NCI-H2081 treated with DMSO at 0.1 percent for 48 hours (cell line): ENCODE measurements at places on chromosomes 6 and 20.

- no peak for DNase-seq
These were observed 214.7 kb upstream of the PROKR2 start for GRCh38 chr20:5531318-5532081.

GRCh38 chr20:61758564-61759200, 307.0 kb downstream of the TAF4 start:
- no peak for DNase-seq

DNA sequence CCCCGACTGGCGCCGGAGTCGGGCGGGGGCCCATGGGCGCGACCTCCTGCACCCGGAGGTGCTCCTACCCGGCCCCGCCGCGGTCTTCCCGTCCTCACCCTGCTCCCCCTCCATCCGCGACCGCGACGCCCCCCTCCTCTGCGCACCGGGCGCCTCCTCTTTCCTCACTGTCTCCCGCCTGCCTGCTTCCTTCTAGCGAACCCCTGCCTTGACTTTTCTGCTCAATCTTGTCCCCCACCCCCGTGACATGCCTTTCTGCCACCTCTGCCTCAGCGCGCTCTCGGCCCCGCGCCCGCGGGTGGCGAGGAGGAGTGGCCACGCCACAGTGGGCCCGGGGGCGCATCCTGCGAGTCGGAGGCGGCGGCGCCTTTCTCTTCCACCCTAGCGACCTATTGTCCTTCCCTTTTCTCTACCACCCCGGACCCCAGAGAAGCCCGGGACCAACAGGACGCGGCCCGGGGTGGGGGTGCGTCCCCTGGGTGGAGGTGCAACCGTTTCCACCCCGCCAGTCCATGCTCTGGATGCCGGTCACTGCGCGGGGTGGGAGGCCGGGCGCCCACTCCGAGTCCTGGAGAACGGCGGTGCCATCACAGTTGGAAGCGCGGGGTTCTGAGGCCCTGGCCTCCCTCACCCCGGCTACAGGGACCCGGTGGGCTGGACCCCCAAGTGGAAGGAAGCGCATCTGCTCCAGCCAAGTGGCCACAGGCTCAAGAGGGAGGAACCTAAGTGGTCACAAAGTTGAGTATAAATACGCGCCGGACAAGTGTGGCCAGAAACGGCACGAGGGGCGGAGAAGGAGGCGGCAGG, 2.0 kb downstream of the PDE10A start:
- no peak for DNase-seq

DNA sequence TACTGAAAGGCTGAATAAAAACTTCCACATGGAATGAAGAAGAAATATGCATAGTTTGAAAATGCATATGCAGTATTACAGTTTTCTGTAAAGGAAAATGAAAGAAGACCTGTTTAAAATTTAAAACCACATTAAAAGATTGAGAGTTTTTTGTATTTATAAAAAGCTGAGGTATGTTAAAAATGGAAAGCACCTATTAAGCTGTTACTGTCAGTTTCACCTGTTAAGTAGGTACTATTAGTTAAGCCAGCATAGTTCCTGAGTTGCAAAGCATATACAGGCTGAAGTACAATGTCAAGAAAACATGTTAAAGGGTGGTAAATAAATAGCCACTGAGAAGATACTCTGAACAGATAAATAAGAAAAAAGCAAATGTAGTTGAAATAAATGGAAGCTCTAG, 69.9 kb downstream of the ATXN1 start:
- DNase-seq = no peak

- DNase-seq = no peak
These were observed 34.7 kb downstream of the MAN1A1 start for GRCh38 chr6:119314885-119315272.

DNA sequence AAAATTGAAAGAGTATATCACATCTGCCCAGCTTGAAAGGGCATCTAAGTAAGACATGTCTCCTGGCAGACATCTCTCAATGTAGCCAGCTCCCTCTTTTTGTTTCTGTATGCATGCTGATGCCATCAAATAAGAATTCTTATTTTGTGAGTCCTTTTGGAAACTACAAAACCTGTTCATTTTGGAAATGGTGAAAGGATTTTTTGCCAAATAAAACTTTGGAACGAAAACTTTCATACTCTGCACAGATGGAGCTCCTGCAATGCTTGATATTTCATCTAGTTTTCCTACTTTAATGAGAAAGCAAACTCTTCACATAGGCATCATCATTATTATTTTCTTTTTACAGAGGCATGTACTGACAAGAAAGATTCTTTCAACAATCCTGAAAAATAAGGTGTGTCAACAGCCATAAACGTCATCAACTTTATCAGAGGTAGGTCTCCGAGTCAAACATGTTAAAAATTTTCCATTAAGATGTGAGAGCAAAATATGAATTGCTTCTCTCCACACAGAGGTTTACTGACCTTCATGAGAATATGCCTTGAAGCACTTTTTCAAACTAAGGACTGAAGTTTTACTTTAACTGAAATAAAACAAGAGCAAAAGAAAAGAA, 26.2 kb upstream of the CMTR1 start:
- no peak for DNase-seq

GRCh38 chr20:16405254-16405653, 168.0 kb downstream of the KIF16B start:
- no peak for DNase-seq

DNA sequence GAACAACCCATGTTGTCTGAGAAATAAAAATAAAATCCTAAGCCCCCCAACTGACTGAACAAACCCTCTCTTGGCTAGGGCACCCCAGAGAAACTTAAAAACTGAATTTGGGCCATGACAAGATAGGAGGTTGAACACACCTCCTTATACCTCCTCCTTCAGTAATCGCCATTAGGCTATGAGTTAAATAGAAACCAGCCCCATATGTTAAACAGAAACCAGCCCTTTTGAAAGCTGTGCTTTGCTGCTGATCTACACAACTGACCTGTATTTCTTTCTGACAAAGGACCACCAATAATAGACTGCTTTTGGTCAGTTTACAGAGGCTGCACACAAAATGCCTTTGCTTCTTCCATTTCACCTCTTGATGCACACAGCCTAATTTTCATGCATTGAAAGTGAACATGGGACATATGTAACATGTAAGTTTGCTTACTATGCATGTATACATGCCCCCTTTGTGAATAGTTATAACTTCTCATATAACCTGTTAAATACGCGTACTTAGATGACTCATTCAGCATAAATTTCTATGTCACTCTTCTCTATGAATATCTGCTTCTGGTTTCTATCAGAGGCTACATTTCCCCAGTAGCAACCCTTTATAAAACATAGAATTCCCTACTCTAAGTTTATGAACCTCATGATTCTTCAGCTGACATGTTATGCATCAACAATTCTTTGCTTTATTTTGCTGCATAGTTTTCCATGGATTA, 462.9 kb downstream of the COL12A1 start:
- DNase-seq = no peak

DNA sequence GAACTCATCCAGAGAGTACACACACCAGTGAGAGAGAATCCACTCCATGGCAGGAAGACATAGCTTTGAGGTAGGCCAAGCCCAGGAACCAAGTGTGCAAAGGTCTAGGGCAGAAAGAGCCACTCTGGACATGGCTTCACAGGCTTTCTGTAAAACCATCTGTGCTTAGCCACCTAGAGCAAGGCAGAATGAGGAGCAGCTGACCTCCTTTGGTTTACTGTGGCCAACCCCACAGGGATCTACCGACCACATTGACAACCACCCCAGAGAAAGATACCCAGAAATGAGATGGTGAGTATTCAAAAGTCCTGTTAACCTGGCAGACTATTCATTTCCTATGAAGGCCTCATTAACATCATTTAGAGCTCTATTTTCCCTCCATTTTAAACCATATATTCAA, 10.5 kb downstream of the ZHX3 start:
- DNase-seq = no peak

DNA sequence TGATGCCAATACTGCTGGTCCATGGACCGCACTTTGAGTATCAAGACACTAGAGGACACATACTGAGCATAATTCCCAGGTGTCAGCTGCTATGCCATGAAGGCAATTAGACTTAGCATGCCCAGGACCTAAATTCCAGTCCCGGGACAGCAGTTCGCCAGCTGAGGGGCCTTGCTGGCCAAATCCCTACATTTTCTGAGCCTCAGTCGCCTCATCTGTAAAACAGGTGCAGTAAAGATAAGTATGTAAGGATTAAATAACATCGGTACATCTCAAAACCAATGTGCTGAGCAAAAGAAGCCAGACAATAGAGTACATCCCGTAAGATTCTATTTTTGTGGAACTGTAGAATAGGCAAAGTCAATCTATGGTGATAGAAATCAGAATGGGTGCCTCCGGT, 1.0 kb downstream of the BFSP1 start:
- no peak for DNase-seq

- no peak for DNase-seq
These were observed 34.3 kb downstream of the CEP250 start for GRCh38 chr20:35489717-35490116.

DNA sequence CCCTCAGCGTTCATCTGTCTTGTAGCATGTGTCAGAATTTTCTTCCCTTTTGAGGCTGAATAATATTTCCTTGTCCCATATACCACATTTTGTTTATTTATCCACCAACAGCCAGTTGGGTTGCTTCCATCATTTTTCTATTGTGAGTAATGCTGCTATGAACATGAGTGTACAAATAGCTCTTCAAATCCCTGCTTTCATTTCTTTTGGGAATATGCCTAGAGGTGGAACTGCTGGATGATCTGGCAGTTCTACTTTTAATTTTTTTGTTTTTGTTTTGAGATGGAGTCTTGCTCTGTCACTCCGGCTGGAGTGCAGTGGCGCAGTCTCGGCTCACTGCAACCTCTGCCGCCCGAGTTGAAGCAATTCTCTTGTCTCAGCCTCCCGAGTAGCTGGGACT, 64.7 kb downstream of the SASH1 start:
- no peak for DNase-seq
